ENCODE measurements at places on chromosomes 1 and 21. TPM values are rescaled to one million over a fixed set of nuclear protein-coding genes. Genes with fewer than 3 reads are reported as not detected.
A peak's percentile ranks its signal among the peaks of the same experiment; 100 is the strongest.

DNA sequence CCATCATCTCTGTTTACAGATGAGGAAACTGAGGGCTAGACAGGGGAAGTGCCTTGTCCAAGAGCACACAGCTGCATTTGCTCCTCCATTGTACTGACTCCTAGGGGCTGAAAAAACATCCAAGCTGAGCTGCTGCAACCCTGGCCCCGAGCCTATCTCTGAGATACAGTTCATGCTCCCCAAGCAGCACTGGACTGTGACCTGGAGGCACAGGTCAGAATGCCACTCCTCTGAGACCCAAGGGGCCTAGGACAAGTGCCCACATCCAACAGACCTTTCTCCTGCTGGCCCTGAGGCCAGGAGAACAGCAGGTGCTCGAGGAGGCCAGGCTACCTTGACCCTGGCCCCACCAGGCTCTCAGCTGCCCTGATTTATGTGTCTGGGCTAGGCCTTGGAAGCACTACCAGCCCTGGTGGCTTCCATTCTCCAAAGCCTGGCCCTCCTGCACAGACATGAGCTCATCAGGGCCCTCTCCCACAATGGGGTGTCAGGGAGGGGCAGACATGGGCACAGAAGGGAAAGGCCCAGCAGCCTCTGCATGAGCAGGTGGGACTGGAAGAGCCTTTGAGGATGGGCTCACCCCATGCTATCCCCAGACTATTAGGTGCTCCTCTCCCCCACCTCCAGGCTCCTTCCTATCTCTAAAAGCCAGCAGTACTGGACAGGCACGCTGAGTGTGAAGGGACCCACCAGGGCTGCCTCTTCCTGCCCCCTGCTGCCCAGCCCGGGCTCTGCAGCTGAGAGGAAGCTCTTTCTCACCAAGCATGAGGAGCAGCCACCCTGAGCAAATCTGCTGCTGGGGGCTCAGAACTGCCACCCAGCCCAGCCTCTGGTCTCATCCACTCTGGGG is 18.8 kb downstream of the ADGRB2 start:
- H3K4me1 ChIP-seq, result no peaks in the 10 kb centered on the region
- H3K27ac ChIP-seq, result no peak overlapping the region
- DNase-seq, result peak; percentile 81
- H3K27me3 ChIP-seq, result no peaks in the 10 kb centered on the region

DNA sequence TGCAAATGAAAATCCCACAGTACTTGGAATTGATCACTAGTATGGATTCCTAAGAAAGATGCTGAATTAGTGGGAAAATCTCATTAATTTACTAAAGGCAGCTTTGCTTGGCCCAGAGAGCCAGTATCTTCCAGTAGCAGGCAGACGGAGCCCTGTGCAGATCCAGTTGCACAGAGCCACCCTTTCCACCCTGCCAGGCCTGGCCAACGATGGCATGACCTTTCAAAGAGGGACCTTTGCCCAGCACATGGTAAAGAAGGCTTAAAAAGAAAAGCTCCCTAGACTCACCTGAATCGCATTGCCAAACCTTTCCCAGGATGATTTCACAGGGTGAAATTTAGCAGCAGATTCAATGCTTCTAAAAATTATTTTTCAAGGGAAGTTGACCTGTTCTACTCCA is 170.5 kb upstream of the CAMK1G start:
- H3K4me1 ChIP-seq, result no peaks in the 10 kb centered on the region
- no peak overlapping the region for H3K4me3 ChIP-seq
- H3K36me3 ChIP-seq, result no peaks in the 10 kb centered on the region
- no peaks in the 10 kb centered on the region for H3K27me3 ChIP-seq

- no peaks in the 10 kb centered on the region for H3K27me3 ChIP-seq
- no peaks in the 10 kb centered on the region for H3K36me3 ChIP-seq
- no peak overlapping the region for H3K4me3 ChIP-seq
- no peak overlapping the region for H3K27ac ChIP-seq
- no peaks in the 10 kb centered on the region for H3K4me1 ChIP-seq
Measured at GRCh38 chr21:32868631-32869454, 97.3 kb upstream of the PAXBP1 start.

GRCh38 chr1:159900086-159900680 is at the start of gene CFAP45:
TSS of gene CFAP45 (minus strand) at chr1:159900165. CDS start at chr1:159900098, 67 bp downstream.
- peaks cover 8% of the 10 kb centered on the region for H3K4me1 ChIP-seq
- peak; percentile 80 for DNase-seq
- H3K36me3 ChIP-seq, result no peaks in the 10 kb centered on the region

- no peaks in the 10 kb centered on the region for H3K27me3 ChIP-seq
- H3K27ac ChIP-seq, result no peak overlapping the region
- no peak for DNase-seq
- no peaks in the 10 kb centered on the region for H3K36me3 ChIP-seq
- H3K4me3 ChIP-seq, result no peak overlapping the region
Measured at GRCh38 chr1:84402060-84402459, 3.8 kb downstream of the DNASE2B start.

DNA sequence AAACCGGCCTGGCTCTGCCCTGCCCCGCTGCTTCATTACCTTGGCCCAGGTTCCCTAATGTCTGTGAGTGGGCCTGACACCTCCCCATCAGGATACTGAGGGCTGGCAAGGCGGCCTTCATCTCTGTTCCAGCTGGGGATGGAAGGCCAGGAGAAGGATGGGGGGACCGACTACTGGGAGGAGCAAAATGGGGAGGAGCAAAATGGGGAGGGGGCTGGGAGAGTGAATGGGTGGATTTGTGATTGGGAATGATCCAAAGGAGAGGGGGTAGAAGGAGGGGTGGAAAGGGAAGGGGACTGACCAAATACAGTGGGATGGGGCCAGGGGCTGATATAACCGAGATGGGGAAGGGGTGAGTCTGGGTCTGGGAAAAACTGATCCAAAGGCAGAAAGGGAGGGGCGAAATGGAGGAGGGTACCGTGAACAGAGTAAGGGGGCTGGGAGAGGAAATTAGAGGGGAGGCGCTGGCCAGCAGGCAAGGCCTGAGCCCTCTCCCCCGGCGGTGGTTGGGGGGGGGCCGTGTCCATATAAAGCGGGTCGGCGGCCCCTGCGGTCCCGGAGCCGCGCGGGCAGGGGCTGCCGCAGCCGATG is at the start of gene FOXE3:
Gene FOXE3, plus strand, starts transcription at position 558 of the 591 bp plus-strand sequence. Its CDS starts 31 bp downstream, at position 589.
- no peaks in the 10 kb centered on the region for H3K4me1 ChIP-seq
- no peaks in the 10 kb centered on the region for H3K36me3 ChIP-seq
- H3K27ac ChIP-seq, result no peak within 1 kb of the TSS

DNA sequence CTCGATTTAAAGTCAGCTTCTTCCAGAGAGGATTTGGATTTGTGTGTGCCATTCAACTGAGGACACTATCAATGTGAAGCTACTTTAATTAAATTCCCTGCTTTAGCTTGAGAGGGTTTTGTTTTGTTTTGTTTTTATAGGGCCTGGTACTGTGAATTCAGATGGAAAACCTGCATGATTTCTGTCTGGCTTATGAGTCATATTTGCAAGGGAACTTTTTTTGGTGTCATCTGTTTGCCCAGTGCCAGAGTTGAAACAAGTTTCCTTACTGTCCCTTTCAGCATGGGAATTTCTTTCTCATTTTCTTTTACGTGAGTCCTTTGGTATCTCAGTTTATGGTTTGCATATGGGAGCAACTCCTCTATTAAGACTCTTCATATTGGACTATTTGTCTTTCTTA is 194.6 kb downstream of the GREM2 start:
- H3K4me3 ChIP-seq, result no peak overlapping the region
- H3K27me3 ChIP-seq, result no peaks in the 10 kb centered on the region
- no peaks in the 10 kb centered on the region for H3K36me3 ChIP-seq
- H3K27ac ChIP-seq, result no peak overlapping the region

DNA sequence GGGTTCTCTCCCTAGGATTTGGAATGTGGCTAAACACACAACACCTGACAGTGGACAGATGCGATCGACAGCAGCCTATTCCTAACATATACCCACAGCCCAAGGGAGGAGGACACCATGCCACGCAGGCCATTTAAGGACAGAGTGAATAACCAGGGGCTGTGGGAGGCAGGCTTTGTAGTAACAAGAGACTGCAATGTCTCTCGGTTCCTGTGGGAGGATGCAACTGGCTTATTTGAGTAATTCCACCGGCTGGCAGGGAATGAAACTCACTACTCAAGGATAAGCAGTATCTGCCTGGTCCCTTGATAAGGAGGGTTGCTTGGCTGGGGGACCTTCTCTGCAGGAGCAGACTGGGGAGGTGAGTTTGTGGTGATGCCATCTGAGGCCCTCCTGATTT is 109.6 kb downstream of the PCP4 start:
- H3K4me1 ChIP-seq, result no peaks in the 10 kb centered on the region
- DNase-seq, result no peak
- no peak overlapping the region for H3K4me3 ChIP-seq

- no peak overlapping the region for H3K27ac ChIP-seq
- no peaks in the 10 kb centered on the region for H3K27me3 ChIP-seq
- no peaks in the 10 kb centered on the region for H3K36me3 ChIP-seq
- H3K4me3 ChIP-seq, result no peak overlapping the region
Measured at GRCh38 chr1:196960854-196961253, 16.5 kb upstream of the CFHR5 start.

DNA sequence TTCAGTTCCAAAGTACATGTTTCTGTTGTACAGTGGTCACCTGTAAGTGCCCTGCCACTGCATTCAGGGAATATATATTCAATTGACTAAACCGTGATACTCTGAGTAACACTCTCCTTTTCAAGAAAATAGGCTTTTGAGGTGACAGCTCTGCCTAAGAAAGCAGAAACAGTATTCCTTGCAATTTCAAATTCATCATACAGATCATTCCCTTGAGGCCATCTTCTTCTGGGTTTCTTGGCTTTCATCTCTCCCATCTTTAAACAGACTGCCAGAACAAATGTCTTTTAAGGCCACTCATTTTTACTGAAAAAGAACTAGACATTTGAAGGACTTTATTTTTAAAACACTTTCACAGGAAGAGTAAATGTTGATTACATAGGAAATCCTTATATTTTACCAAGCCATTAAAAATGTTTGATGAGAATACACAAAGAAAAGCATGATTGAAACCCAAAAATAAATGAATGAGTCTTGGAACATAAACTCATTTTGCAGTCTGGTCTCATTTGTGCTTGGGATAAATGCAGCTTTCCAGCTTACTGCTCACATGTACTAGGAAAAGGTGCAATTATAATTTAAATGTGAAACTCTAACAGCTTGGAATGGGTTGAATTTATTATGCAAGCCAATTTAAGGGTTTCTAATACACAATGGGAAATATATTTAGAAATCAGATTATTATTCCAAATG is 34.7 kb downstream of the PLPPR5 start:
- H3K4me1 ChIP-seq, result no peaks in the 10 kb centered on the region
- H3K36me3 ChIP-seq, result no peaks in the 10 kb centered on the region
- no peak overlapping the region for H3K4me3 ChIP-seq
- no peak overlapping the region for H3K27ac ChIP-seq
- no peaks in the 10 kb centered on the region for H3K27me3 ChIP-seq

DNA sequence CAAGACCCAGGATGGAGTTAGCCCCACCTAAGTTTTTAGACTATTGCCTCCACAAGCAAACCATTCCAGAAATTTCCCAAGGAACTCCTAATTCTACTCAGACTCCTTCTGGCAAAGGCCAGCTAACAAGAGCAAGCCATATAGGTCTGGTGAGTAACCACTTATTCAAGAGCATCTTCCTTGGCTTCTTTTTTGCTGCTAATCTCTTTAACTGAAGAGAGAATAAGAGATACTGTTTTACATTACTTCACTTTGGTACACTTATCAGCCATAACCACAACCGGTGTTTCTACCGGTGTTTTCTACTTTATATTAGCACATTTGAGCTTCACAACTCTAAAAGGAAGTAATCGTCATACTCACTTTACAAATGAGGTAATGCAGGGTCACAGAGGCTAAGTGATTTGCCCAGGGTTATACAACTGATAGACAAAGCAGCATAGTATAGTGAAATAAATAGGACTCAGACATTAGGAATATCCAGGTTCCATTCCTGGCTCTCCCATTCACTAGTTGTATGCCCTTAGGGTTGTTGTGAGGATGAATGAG is 1.7 kb upstream of the EPS15 start:
- peak overlapping the region; percentile 93 for H3K27ac ChIP-seq
- no peaks in the 10 kb centered on the region for H3K36me3 ChIP-seq
- no peak for DNase-seq
- H3K4me3 ChIP-seq, result no peak overlapping the region

The VSIG8 gene
- polyA plus RNA-seq, result not detected

The S100A13 gene
- 302 TPM for polyA plus RNA-seq

The PLCH2 gene
- polyA plus RNA-seq, result not detected

The AMIGO1 gene
- 0.69 TPM for polyA plus RNA-seq

The MEX3A gene
- 0.23 TPM for polyA plus RNA-seq

The AADACL4 gene
- polyA plus RNA-seq, result not detected

The LAD1 gene
- polyA plus RNA-seq, result 102 TPM

The NBPF20 gene
- polyA plus RNA-seq, result under 0.01 TPM
